ENCODE measurements at places on chromosomes 3 and 15. TPM values are rescaled to one million over a fixed set of nuclear protein-coding genes. Genes with fewer than 3 reads are reported as not detected.
A peak's percentile ranks its signal among the peaks of the same experiment; 100 is the strongest.

Gene ACTRT3
- polyA plus RNA-seq: 1.5 TPM

Gene SLC12A1
- 0.75 TPM for polyA plus RNA-seq

DNA sequence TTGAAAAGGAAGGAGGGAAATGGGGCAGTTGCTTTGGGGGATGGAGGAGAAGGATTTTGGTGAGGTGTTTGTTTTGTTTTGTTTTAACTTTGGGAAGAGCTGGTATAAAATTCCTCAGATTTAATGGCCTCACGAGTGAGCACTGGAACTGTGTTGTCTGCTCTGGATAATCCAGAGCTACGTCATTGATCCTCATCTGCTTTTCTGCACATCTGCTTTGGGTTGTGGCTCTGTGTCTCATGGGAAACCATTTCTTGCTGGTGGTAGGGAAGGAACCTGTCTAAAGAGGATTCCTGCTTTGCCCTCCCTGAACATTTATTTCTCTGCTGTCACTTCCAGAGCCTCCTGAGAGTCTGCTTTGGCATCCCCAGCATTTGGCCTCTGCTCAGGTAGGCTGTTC is 3.1 kb downstream of the SNRK start:
- DNase-seq: no peak

DNA sequence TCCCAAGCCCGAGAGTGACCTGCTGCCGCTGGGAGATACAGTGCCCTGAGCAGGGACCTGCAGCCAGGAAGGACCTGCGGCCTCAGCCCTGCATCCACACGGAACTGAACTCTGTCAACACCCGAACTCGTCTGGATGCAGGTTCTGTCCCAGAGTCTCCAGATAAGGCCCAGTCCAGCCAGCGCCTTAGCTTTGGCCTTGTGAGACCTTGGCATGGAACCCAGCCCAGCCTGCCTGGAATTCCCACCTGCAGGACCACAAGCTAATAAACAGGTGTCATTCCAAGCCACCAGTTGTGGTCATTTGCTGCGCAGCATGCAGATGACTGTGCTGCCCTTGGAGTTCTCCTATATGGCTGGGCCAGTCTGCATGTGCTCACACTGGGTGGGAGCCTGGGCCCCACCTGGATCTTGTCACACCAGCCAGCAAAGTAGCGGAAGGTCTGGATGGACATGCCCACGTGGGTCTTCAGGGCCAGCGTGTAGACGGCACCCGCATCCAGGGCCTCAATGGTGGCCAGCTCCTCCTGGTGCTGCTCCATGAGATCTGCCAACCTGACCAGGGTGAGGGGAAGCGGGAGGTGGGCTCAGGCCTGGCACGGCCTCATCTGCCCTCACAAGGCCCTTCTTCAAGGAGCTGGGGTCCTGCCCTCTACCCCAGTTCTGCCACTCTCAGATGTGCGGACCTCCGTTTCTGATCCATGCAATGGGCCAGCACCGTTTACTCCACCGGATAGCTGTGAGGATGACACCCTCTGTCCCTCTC is 47.2 kb upstream of the SLC41A3 start:
- peak; percentile 65 for DNase-seq

GRCh38 chr15:74403991-74404563 is 29.7 kb downstream of the SEMA7A start:
- no peak for DNase-seq

DNA sequence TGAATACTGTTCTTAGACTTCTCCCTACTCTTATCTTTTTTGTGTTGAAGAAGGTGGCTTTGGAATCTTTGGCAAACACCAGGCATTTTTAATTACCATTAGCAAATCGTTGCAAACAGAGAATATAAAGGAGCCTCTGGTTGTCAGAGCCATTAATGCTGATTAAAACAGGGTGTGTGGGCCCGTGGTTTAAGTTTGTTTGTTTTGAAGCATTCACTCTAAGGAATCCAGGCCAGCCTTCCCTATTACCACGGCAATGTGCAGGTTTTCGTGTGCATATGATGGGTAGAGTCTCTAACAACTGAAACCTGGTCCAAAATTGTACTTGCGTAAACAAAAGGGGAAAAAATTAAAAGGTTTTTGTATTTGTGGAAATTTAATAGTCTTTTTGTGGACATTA is 141.2 kb upstream of the GMNC start:
- DNase-seq: no peak
